Keratinocyte (primary cell): ENCODE measurements at places on chromosomes 2 and 18. TPM values are rescaled to one million over a fixed set of nuclear protein-coding genes. Genes with fewer than 3 reads are reported as not detected.

OR6B2 gene
- not detected in 3 replicates for polyA plus RNA-seq

ZNF638 gene
- 44.3 to 66.5 TPM (median 53.0 TPM) in 3 replicates for polyA plus RNA-seq

DPP10 gene
- not detected in 3 replicates for polyA plus RNA-seq

NYAP2 gene
- polyA plus RNA-seq = not detected in 3 replicates

ETAA1 gene
- 5.5 to 11.5 TPM (median 6.4 TPM) in 3 replicates for polyA plus RNA-seq

RESP18 gene
- not detected in 3 replicates for polyA plus RNA-seq

GRCh38 chr2:84238907-84239306 is 220.2 kb downstream of the SUCLG1 start:
- no peak for DNase-seq
- no peak overlapping the region for H3K27ac ChIP-seq
- H3K36me3 ChIP-seq = no peaks in the 10 kb centered on the region
- no peak overlapping the region for H3K4me3 ChIP-seq
- H3K4me1 ChIP-seq = peaks cover 6% of the 10 kb centered on the region

DNA sequence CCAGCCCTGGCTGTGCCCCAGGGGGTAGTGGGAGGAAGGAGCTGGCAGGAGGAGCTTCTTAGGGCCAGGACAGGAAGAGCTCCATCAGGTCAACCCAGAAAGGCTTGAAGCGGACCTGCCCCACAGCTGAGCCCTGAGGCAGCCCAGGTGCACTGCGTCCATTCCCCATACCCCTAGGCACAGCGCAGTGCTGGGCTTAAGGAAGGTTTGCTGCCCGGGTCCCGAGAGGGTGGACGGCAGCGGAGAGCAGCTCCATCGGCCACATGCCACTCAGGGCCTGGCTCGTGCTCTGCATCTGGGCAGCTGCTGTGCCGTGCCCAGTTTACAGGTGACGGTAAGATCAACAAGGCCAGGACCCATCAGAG is 26.4 kb downstream of the DNMT3A start:
- H3K4me3 ChIP-seq = no peak overlapping the region
- H3K4me1 ChIP-seq = peaks cover 12% of the 10 kb centered on the region
- H3K27me3 ChIP-seq = no peaks in the 10 kb centered on the region
- no peak for DNase-seq
- no peaks in the 10 kb centered on the region for H3K36me3 ChIP-seq

- peaks cover 26% of the 10 kb centered on the region for H3K27me3 ChIP-seq
- H3K27ac ChIP-seq = no peak overlapping the region
- no peaks in the 10 kb centered on the region for H3K4me1 ChIP-seq
- H3K4me3 ChIP-seq = no peak overlapping the region
- no peaks in the 10 kb centered on the region for H3K36me3 ChIP-seq
These were observed 66.7 kb upstream of the HPCAL1 start for GRCh38 chr2:10235909-10236550.

GRCh38 chr18:76476665-76477561 is 18.1 kb downstream of the ZNF516 start:
- no peak overlapping the region for H3K4me3 ChIP-seq
- no peak overlapping the region for H3K27ac ChIP-seq
- H3K4me1 ChIP-seq = no peaks in the 10 kb centered on the region
- H3K27me3 ChIP-seq = no peaks in the 10 kb centered on the region
- H3K36me3 ChIP-seq = peaks cover 1% of the 10 kb centered on the region
- no peak for DNase-seq

DNA sequence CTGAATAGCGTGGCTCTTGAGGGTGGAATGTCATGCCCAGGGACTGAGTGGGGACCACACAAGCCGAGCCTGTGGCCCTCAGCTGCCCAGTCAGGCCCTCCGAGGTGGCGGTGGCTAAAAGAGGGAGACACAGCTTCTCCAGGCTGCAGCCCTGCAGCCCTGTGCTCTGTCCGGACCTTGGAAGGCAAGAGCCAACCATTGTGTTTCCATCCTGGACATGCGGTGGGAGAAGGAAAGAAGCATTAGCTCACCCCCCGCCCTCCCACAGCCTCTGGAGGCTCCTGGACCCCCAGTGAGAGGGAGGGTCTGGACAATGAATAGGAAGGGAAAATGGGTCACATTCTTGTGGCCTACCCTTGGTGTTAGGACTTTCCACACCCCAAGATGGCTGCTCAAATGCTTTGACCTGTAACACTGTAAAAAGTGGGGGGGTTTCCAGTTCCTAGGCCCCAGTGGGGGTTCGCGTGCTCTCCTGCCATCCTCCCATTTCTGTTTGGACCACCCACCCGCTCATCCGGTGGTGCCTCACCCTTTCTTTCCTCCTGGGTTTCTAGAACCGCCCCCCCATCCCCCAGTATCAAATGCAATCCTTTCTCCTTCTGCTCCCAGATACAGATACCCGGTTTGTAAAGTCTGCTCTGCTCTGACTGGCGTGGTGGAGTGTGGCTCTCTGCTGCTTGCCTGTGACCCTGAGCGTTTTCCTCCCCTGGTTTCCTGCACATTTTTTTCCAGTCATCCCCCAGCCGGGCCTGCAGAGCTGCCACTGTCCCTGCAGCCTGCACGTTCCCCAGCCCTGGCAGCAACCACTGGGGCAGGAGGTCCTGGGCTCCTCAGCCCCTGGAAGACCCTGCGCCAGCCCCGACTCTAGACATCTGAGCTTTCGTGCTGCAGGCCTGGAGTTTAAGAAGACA is 36.3 kb upstream of the SMAD7 start:
- DNase-seq = no peak
- H3K4me3 ChIP-seq = no peak overlapping the region
- no peaks in the 10 kb centered on the region for H3K36me3 ChIP-seq
- H3K27me3 ChIP-seq = no peaks in the 10 kb centered on the region

DNA sequence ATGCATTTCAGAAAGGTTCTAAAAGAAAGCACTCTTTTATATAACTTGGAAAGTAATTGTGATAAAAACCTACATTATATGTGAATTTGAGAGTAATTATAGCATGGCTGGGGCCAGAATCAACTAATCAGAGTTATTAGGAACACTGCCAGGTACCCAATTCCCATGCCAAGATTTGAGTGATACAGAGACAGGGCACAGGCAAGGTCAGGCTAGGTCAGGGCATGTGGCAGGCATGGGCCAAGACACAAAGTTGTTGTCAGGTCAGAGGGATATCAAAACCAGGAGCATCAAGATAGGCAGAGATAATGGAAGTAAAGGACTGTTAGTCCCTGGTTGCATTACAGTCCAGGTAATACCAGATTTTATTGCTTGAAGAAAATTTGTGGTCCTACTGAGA is 87.4 kb downstream of the MYO3B start:
- H3K27ac ChIP-seq = no peak overlapping the region
- no peak overlapping the region for H3K4me3 ChIP-seq
- no peaks in the 10 kb centered on the region for H3K4me1 ChIP-seq
- H3K36me3 ChIP-seq = no peaks in the 10 kb centered on the region
- H3K27me3 ChIP-seq = no peaks in the 10 kb centered on the region

- H3K27ac ChIP-seq = peak overlapping the region; percentile 52
- no peak overlapping the region for H3K4me3 ChIP-seq
- no peaks in the 10 kb centered on the region for H3K36me3 ChIP-seq
- DNase-seq = no peak
- H3K27me3 ChIP-seq = no peaks in the 10 kb centered on the region
These were observed 53.9 kb downstream of the LIMS1 start for GRCh38 chr2:108588070-108588668.

GRCh38 chr2:197862246-197862955 is 58.0 kb downstream of the PLCL1 start:
- no peaks in the 10 kb centered on the region for H3K36me3 ChIP-seq
- H3K4me1 ChIP-seq = no peaks in the 10 kb centered on the region
- H3K27me3 ChIP-seq = no peaks in the 10 kb centered on the region
- H3K27ac ChIP-seq = no peak overlapping the region
- DNase-seq = no peak

DNA sequence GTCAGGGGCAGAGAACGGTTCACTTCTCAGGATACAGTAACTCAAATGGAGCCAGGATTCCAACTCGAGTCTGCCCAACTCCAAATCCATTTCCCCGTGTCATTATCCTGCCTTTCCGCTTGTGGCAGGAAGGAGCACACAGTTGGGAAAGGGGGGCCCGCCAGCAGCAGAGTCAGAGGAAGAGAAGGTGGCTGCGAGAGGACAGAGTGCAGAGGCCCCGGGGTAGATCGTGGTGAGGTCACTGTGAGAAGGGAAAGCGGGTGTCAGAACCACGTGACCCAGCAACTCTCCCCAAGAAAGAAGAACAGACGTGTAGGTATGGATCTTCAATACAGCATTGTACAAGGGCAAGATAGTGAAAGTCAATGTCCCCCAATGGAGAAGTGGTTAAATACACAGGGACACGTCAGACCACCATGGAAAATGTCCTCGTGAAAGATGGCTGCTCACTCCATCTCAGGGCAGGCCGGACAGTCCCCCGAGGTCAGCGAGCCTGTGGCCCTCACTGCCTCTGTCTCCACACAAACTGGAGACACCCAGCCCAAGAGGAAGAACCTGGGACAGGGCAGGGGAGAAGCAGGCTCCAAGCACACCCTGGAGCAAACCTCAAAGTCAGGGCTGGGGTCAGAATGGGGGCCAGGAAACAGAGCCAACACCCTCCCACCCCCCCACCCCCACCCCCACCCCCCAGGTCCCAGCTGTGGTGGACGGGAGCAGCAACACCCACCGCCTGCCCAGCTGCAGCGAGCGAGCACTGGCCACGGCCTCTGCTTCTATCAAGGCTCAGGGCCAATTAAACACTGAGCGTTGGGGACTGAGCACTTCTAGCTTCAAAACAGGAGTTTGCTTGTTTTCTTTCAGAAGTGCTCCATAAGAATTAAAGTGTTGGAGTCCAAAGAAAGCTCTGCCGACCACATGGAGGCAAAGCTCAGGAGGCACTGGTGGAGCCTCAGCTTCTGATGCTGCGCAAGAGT is 92.7 kb downstream of the EIPR1 start:
- H3K4me3 ChIP-seq = no peak overlapping the region
- DNase-seq = no peak
- no peaks in the 10 kb centered on the region for H3K4me1 ChIP-seq
- no peaks in the 10 kb centered on the region for H3K27me3 ChIP-seq

DNA sequence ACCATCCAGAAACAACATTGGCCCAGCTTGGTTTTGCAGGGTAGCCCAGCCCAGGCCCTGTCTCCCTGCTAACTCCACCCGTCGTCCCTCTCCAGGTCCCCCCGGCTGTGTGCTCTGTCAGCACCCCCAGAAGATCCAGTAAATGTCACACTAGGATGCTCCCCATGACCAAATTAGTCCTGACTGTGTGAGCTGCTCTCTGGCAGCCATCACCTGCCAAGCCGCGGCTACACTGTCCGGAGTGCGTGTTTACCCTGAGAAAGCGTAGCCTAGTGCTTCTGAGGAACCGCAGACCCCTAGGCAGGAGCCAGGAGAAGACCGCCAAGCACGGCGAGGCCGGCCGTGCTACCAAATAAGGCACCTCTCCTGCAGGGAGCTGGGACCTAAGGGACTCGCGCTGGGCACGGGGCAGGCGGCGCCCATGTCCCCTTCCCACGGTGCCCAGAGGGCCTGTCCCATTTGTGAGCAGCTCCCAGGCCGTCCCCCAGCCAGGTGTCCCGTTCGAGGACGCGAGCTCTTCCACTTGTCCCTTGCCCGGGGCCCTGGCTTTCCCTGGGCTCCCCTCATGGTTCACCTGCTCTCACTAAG is 849.9 kb downstream of the RNF144A start:
- no peak overlapping the region for H3K27ac ChIP-seq
- no peaks in the 10 kb centered on the region for H3K27me3 ChIP-seq
- no peak overlapping the region for H3K4me3 ChIP-seq
- no peak for DNase-seq
- H3K36me3 ChIP-seq = no peaks in the 10 kb centered on the region

DNA sequence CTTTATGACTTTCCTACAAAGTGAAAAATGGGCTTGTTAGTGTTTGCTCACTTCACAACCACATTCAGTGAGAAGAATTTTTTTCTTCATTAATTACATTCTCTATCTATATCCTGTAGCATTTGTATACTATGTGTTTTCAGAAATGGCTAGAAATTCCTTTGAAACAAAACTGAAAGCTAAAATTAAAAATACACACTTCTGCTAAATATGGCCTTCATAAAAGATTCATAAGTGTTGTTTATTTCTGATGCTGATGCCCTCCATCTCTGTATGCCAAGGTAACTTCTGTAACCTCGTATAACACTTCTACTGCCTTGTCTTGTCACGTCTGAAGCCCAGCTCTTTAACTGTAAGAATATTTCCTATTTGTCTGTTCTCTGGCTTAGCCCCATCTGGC is 59.8 kb downstream of the PMAIP1 start:
- H3K27ac ChIP-seq = peak overlapping the region; percentile 22
- H3K4me3 ChIP-seq = no peak overlapping the region
- H3K27me3 ChIP-seq = no peaks in the 10 kb centered on the region
- DNase-seq = no peak
- peaks cover 43% of the 10 kb centered on the region for H3K4me1 ChIP-seq

DNA sequence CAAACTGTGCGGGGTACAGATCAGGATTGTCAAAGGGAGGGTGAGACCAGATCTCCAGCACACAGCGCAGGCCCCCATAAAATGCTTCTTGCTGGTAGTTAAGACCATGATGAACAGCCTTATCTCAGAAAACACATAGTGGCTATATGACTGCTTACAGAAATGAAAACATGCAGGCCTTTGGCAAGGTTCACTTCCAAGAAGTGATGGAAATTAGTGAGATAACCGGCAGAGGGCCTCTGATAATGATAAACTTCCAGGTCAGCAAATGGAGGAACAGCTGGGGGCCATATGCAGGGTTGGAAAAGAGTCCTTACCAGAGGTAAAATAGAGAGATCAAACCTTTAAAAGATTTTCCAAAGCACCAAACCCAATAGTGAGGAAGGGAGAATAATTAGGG is 46.6 kb downstream of the CFAP221 start:
- H3K4me3 ChIP-seq = no peak overlapping the region
- no peaks in the 10 kb centered on the region for H3K27me3 ChIP-seq
- no peak for DNase-seq

GRCh38 chr2:31372097-31372496 is 42.4 kb downstream of the XDH start:
- no peak overlapping the region for H3K4me3 ChIP-seq
- no peak overlapping the region for H3K27ac ChIP-seq
- H3K27me3 ChIP-seq = no peaks in the 10 kb centered on the region
- no peak for DNase-seq
- H3K36me3 ChIP-seq = peaks cover 59% of the 10 kb centered on the region

GRCh38 chr2:20568501-20569463 is 82.1 kb downstream of the HS1BP3 start:
- no peaks in the 10 kb centered on the region for H3K27me3 ChIP-seq
- DNase-seq = no peak
- H3K4me3 ChIP-seq = no peak overlapping the region
- H3K36me3 ChIP-seq = no peaks in the 10 kb centered on the region
- peak overlapping the region; percentile 74 for H3K27ac ChIP-seq
- H3K4me1 ChIP-seq = peaks cover 27% of the 10 kb centered on the region

DNA sequence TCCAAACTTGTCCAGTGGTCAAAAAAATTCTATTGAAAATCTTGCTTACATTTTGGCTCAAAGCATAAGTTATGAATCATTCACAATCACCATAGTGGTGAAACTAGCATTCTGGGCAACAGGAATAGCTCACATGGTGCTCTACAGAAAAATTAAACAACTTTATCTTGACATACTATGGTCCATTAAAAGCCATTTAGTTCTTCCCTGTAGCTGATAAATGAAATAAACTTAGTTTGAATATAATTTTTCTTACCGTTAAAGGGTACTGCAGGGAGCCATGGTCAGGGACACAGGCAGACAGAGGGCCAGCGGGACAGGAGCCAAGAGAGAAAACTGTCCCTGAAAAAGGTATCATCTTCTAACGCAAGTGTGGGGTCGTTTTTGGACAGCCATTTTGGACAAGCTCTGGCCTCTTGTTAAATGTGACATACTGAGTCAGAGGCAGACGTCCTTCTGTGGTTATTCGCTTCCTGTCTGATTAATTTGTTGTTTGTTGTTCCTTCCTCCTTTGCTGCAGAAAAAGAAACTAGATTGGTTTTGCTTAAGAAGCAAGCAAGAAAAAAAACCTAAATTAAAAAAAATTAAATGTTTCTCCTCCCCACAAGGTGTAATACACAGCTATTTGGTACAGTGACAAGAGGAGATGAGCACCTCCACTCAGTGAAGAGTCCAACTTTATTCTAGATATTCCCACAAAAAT is at the start of gene WIPF1:
Gene WIPF1, minus strand, starts transcription at position 460 of the 703 bp plus-strand sequence. CDS start 12,231 bp downstream, outside the sequence.
- H3K36me3 ChIP-seq = no peaks in the 10 kb centered on the region
- DNase-seq = no peak
- no peak within 1 kb of the TSS for H3K27ac ChIP-seq
- no peaks in the 10 kb centered on the region for H3K27me3 ChIP-seq
